ENCODE measurements at places on chromosomes 5 and 9.

DNA sequence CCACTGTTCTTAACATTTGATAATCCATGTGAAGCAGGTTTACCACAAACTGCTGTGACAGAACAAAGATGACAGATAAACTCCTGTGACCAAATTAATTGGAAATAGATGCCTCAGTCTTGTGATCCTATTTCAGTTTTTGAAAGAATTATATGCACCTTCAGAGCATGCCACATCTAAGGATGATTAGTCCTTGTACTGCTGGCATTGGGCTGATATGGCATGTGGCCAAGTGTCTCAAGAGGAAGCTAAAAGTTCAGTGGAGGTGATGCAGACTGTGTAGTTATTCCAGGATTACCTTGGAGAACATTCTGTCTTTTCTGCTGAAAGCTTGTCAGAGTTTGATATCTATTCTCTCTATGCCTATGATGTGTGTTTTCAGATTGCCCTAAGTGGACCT is 314.4 kb upstream of the EFNA5 start:
- DNase-seq: no peak

DNA sequence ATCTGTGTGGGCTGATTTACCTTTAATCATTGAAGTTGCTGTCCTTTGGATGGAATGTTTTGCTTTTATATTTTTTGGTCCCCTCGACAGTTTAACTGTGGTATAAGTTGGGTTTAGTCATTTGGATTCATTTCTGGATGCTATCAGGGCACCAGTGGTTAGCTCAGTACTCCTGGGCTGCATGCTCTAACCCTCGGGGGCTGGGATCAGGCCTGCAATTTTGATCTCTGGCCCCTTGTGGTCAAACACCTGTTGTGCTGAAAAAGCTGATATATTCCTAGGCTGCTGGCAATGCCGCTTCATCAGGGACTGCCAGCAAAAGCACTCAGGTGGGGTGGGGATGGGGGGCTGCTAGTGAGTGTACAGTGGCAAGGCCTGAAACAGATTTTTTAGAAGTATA is 440.4 kb upstream of the RIOK2 start:
- DNase-seq: no peak

DNA sequence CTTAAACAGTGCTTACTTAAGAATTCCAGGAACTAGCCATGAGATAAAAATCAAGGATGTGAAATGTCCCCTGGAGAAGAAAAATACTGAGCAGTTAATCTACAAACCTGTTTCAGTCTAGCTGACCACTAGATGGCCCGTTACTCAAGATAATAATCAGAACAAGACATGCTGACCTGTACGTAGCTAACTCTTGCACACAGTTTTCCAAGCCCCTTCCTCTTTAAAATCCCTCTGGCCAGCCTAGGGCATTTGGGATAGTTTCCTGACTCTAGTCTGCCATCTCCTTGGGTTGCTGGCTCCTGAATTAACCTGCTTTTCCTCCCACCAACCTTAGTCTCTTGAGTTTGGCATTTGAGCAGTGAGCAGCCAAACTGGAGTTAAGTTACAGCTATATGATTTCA is 59.2 kb upstream of the TRAF1 start:
- no peak for DNase-seq

DNA sequence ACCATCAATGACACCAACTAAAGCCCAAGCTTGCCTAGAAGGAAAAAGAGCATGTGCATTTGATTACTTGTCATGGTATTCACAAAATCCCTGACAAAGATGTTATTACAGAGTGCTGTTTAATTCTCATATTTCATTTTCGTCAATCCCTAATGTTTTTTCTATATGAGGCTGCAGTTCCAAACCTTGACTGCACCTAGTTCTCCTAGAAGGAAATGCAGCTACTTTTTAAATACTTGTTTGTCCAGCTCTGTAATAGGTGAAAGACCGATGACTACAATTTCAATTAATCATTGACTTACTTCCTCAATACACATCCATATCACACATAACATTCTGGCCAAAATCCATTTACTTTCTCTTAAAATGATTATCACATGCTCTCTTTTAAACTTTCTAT is 28.1 kb downstream of the CEMIP2 start:
- no peak for DNase-seq

DNA sequence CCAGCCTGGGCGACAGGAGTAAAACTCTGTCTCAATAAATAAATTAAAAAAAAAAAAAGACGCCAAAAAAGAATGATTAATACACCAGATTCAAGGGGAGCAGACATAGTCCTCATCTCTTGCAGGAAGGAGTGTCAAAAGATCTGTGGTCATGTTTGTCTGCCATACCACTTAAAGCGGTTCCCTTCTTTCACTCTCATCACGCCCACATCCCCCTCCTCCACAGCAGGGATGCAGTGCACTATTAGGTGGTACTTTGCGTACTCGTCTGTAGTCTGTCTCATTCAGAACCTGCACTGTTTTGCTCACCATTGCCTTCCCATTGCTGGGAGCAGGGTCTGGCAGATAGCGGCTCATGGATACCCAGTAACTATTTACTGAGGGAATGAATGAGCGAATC is 11.2 kb downstream of the CDHR2 start:
- no peak for DNase-seq

DNA sequence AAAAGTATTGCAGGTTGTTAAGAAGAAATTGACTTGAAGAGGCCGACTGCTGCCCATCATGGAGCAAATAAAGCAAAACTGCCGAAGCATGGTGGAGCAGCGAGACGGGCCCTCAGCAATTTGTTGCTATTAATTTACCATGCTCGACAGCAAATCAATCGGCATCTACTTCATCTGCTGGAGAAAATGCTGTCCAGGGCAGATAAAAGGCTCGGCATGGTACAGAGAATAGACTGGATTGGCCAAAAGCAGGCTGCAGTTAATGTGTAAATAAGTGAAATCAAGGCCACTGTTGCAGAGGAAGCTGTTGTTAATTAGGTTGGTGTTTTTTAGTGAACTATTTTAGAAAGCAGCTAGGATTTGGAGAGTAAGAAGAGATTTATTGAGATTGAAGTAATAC is 8.3 kb downstream of the TLE4 start:
- DNase-seq: no peak

- no peak for DNase-seq
Measured at GRCh38 chr9:4706971-4707622, 27.7 kb downstream of the CDC37L1 start.

DNA sequence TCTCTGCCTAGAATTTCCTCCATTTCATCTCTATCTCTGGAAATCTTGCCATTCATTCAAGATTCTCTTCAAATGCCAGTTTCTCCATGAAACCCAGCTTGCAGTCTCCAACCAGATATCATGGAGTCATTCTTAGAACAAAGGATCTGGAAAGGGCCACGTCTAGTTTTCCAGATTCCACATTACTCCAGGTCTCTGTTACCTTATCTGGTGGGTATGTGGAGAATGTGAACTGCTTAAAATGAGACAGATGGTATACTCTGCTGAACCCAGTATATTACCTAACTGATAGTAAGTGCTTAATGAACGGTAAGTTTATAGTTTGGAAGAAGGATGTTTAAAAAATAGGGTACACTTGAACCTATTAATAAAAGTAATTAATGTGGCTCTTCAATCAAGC is 52.3 kb upstream of the ZSWIM6 start:
- no peak for DNase-seq

DNA sequence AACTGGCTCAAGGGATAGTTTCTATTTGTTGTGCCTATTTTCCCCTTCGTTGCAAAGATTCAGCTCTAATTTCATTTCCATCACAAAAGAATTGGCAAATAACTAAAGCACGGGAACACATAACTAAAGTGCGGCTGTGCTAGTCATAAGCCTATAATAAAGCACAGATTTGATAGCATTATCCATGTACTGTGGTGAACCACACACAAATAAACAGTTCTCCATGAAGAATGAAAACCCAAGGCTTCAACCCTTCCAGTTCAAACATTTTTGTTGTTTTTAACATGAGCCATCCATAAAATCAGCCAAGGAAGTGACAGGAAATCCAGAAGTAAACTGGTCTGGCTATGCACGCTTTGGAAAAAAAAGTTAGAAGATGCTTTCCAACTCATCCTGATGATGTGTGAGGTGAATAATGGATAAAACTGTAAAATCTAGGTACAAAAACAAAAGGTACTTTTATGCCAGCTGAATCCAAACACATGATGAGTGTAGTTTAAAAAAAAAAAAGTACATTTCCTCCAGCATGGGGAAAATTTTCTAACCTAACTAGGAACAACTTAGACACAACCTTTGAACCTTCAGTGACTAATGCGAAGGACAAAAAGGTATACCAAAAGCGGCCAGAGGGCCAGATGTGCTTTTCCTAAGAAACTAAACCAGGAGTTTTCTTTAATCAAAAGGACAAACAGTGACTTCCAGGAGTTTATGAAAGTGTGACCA is 10.2 kb downstream of the ZNF608 start:
- DNase-seq: no peak

DNA sequence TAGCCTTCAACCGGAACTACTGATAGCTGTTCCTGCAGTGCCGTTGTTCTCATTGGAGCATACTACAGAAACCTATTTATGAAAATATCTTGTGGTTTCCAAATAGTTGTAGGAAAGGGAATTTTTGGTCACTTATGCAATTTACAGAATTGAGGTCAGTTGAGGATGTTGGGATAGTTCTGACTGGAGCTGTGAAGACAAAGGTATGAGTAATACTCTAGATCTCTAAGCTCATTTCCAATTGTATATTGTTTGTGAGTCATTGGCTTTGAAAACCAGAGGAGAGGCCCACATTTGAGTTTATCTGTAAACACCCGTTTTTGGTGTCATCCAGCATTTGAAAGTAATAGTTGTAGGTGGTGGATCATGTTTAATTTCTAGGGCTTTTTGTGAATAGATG is 561.3 kb upstream of the WWC1 start:
- no peak for DNase-seq

- no peak for DNase-seq
Measured at GRCh38 chr5:131276072-131276471, 12.2 kb downstream of the CDC42SE2 start.

DNA sequence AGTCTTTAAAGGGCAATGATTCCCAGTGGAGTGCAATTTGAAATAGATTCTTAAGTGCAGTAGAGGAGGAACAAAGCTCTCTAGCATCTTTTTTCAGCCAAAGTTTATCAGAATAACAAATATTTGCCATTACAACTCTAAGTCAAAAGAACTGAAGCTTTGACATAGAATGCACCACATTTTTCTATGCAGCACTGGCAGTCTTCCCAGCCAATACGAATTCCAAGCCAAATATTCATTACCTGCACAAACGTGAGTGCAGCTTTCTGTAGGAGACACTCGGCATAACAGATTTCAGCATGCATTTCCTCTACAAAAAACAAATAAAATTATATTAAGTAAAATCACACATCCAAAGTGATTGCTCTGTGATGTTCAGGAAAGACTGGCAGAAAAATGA is 103.4 kb downstream of the TTC39B start:
- DNase-seq: no peak

GRCh38 chr5:139600336-139600949 is 39.3 kb downstream of the UBE2D2 start:
- DNase-seq: no peak

DNA sequence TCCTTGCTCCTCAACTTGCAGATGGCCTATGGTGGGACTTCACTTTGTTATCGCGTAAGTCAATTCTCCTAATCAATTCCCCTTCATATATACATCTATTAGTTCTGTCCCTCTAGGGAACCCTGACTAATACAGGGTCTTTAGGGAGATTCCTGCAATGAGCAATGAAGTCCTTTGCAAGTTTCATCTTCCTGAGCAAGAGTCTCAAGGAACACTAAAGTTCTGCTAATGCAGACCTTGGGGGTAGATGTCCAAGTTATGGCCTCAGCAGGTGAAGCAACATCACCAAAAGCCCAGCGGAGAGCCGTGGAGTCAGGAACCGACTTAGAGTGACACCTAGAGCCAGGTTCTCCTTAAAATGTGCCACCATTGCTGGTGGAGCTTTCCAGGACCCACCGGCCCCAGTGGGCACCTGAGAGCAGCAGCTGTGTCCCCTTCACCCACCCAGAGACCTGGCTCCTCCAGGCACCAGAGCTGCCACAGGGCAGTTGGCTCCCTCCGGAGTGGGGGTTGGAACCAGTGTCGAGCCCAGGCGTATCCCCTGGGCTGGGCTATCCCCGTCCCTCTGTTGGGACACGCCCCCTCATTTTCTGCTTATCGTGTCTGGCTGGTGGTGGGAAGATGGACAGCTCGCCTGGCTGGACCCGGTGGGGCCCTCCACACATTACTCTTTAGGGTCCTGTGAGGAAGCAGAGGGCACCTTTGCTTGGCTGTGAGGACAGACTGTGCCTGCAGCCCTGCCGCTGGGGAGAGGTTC is 10.9 kb upstream of the FCN1 start:
- DNase-seq: no peak

- DNase-seq: no peak
Measured at GRCh38 chr5:178555005-178555404, 35.2 kb downstream of the COL23A1 start.
